Adrenal gland (tissue), 19 donors: ENCODE measurements at places on chromosomes 2 and 18. TPM values are rescaled to one million over a fixed set of nuclear protein-coding genes. Genes with fewer than 3 reads are reported as not detected.

The CAPG gene
- total RNA-seq = 11.6 TPM

DNA sequence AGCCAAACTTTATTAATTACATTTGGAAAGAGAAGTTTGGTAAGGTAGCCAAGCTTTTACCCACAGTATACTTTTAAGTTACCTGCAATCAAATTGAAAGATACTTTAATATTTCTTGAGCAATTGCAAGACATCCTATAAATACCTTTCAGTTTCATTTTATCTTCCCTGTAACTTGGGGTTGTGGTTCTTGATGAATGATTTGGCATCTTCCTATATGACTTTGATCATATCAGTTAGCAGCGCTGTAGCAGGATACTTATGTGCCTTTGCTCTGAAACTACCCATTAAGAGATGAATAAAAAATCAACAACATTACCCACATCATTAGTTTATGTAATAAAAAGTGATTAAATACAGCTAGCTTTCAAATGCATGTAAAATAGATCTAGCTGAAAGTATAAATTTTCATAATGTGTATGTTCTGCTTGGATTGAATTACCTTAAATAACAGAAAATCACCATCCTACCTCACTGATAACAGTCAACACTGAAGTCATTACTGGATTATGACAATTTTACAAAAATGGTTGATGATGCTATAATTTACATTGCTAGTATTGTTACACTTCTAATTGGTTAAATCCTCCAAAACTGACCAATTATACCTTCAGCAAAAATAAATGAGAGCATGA is 50.4 kb downstream of the MMADHC start:
- no peak overlapping the region for H3K4me3 ChIP-seq
- no peak for DNase-seq
- H3K4me1 ChIP-seq = no peaks in the 10 kb centered on the region
- no peak overlapping the region for H3K27ac ChIP-seq
- H3K27me3 ChIP-seq = no peaks in the 10 kb centered on the region
- H3K36me3 ChIP-seq = no peaks in the 10 kb centered on the region

- H3K36me3 ChIP-seq = no peaks in the 10 kb centered on the region
- H3K4me3 ChIP-seq = no peak overlapping the region
These were observed 216.7 kb downstream of the SETBP1 start for GRCh38 chr18:44897411-44897810.

The TMEFF2 gene
- total RNA-seq = 0.17 TPM

DNA sequence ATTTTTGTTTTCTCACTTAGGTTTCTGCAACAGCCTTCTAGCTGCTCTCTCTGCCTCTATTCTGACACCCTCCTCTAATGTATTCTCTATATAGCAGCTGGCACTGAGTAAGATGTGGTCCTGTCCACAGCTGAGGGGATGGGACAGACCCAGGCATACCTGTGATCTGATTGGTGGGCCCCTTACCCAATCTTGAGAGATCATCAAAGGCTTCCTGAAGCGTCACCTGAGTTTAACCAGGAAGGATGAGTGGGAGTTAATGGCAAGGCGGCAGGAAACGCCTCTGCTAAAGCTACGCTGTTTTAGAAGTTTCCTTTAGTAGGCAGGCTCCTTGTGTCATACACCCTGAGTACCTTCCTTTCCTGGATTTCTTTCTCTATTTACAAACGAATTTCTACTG is 5.7 kb upstream of the TET3 start:
- no peak for DNase-seq
- H3K27me3 ChIP-seq = no peaks in the 10 kb centered on the region

GRCh38 chr18:11795916-11796315 is 55.3 kb upstream of the CHMP1B start:
- no peaks in the 10 kb centered on the region for H3K36me3 ChIP-seq
- no peak overlapping the region for H3K4me3 ChIP-seq
- H3K27ac ChIP-seq = no peak overlapping the region
- H3K27me3 ChIP-seq = no peaks in the 10 kb centered on the region
- H3K4me1 ChIP-seq = no peaks in the 10 kb centered on the region

The MEIS1 gene
- 193 TPM for total RNA-seq

The SPDYA gene
- 0.28 TPM for total RNA-seq

DNA sequence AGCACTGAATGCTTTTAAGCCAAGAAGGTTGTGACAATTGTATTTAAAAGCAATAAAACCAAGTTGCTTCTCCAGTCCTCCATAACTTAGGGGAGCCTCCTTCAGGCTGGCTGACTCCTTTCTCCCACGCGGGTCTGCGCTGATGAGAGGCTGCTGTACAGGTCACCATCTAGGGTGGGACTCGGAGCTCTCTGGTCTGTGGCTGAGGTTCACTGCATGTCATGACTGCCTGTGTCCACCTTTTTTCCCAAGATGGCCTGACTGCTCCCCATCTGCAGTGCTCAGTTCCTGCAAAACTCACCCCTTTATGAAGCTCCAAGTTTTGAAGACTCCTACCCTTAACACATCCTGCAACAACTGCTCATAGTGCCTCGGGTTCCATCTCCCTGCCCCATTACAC is 194.4 kb downstream of the AFF3 start:
- no peak for DNase-seq
- no peak overlapping the region for H3K27ac ChIP-seq
- H3K27me3 ChIP-seq = no peaks in the 10 kb centered on the region
- no peaks in the 10 kb centered on the region for H3K36me3 ChIP-seq
- no peaks in the 10 kb centered on the region for H3K4me1 ChIP-seq
- no peak overlapping the region for H3K4me3 ChIP-seq

The MRPL30 gene
- total RNA-seq = 27.5 TPM

DNA sequence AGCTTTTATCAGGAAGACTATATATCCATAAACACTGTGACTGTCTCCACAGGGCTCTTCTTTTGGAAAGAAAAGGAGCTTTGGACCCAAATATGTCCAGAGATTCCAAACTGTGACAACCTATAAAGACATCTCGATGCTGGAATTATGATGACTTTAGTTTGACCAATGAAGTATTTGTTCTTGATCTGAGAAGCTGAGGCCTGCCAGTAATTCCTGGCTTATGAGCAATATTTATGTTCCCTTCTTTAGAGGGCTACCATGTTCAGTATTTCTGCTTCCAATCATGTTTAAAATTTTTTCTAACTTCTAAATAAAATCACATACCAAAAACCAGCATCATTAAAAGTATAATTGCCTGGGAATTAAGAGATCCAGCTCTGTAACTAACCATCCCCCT is 41.1 kb downstream of the FEZ2 start:
- H3K36me3 ChIP-seq = no peaks in the 10 kb centered on the region
- DNase-seq = no peak
- no peak overlapping the region for H3K27ac ChIP-seq
- H3K27me3 ChIP-seq = no peaks in the 10 kb centered on the region

GRCh38 chr2:71844967-71845366 is 302.7 kb downstream of the CYP26B1 start:
- no peak overlapping the region for H3K4me3 ChIP-seq
- no peaks in the 10 kb centered on the region for H3K36me3 ChIP-seq
- no peak for DNase-seq
- H3K4me1 ChIP-seq = no peaks in the 10 kb centered on the region
